ENCODE measurements at places on chromosomes 3 and 15. TPM values are rescaled to one million over a fixed set of nuclear protein-coding genes. Genes with fewer than 3 reads are reported as not detected.

Gene SMAD6
- total RNA-seq: 12.5 TPM

Gene ITPKA
- total RNA-seq: 0.66 TPM

Gene FBXO40
- not detected for total RNA-seq

Gene CPNE9
- total RNA-seq: not detected

Data from endothelial cell of umbilical vein (primary cell).